Spinal cord (tissue), 10 donors: ENCODE measurements at places on chromosomes 12 and 14.
A peak's percentile ranks its signal among the peaks of the same experiment; 100 is the strongest.

- no peak for DNase-seq
Measured at GRCh38 chr14:69262516-69262915, 2.6 kb downstream of the GALNT16 start.

- no peak for DNase-seq
Measured at GRCh38 chr14:102793531-102794328, 16.5 kb downstream of the TRAF3 start.

DNA sequence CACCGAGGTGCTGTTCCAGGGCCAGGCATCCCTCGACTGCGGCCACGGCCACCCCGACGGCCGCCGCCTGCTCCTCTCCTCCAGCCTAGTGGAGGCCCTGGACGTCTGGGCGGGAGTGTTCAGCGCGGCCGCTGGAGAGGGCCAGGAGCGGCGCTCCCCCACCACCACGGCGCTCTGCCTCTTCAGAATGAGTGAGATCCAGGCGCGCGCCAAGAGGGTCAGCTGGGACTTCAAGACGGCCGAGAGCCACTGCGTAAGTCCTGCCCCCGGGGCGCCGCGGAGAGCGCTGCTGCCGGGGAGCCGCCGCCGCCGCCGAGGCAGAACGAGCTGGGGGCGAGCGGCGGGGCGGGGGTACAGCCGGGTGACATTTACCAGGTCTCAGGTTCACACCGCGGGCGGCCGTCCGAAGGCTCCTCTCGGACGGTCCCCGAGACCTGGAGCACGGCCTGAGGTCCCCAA is 1.4 kb downstream of the PLXNC1 start:
- peak; percentile 86 for DNase-seq

- DNase-seq, result no peak
Measured at GRCh38 chr12:13471471-13471870, 274.9 kb downstream of the EMP1 start.

DNA sequence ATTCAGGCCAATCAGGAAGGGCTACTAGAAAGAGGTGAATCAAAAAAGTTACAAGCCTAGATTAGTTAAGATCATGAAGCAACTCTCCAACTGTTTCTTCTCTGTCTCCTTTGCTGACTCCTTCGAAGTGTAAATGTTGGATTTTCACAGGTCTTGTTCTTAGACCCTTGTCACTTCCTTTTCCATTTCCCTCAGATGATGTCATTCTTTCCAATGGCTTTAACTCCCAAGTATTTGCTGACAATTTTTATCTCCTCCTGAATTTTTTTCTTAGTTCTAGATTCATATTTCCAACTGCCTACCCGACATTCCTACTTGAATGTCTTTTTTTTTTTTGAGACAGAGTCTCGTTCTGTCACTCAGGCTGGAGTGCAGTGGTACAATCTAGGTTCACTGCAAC is 10.8 kb downstream of the GAS2L3 start:
- no peak for DNase-seq

DNA sequence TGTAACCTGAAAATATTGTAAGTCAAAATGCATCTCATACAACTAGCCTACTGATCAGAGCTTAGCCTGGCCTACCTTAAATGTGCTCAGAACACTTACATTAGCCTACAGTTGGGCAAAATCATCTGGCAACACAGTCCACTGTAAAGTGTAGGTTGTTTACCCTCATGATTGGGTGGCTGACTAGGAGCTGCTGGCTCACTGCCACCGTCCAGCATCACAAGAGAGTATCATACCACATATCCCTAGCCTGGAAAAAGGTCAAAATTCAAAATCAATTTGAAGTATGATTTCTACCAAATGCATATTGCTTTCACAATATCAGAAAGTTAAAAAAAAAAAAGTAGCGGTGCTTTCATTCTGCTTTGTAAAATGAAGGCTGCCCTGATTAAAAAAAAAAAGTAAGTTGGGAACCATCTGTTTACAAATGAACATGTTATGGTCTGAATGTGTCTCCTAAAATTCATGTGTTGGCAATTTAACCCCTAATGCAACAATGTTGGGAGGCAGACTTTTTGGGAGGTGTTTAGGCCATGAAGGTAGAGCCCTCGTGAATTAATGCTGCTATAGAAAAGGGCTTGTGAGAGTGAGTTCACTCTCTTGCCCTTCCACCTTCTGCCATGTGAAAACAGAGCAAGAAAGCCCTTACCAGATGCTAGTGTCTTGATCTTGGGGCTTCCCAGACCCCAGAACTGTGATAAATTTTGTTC is 211.8 kb downstream of the PPM1H start:
- DNase-seq, result no peak

DNA sequence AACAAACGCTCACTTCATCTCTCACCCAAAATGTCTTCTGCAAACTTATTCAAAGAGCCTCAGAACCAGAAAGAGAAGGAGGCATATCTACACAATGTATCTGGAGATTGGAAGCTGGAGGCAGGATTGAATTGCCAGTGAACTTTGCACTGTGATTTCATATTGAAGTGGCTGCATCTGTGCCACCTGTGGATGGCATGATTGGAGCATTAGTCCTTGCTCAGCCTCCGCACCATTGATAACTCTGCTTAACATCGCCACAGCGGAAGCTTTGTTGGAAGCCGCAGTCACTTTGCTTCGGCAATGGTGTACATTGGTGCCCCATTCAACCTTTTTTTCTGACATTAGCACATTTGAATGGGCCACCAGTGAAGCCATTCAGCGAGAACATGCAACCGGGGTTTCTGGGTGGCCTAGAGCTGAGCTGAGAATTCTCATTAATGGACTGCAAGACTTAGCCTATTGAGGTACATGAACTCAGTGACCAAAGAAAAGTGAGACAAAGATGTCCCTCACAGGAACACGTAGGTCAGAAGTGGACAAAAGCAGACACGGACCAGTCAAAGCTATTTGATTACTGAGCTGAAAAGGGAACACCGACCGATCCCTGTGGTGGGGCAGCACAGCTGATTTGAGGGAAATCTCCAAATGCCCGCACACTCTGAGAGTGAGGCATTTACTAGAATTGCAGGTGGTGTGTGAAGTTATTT is 130.4 kb downstream of the BRMS1L start:
- DNase-seq, result no peak

- DNase-seq, result peak; percentile 63
Measured at GRCh38 chr14:51283402-51284085, 43.5 kb downstream of the TMX1 start.

DNA sequence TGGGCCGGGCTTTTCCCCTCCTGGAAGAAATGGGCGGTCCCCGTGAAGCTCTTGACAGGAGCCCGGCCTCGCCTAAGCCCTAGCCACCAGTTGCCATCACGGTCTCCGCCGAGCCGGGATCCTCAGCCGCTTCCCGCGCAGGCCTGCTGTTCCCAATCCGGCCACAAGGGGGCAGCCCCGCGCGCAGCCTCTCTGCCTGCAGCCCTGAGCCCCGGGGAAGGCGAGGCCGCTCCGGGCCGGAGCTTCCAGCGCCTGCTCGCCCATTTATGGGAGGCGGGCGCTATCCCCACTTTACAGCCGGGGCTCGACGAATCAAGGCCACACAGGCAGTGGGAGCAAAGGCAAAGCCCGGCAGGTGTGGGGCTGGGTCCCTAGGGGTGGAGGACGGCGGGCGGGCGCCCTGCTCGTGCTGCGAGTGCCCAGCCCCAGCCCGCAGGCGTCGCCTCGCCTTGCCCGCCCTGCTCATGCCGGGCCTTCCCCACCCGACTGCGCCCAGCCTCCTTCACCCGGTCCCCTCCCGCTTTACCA is 61.5 kb downstream of the LGMN start:
- no peak for DNase-seq

DNA sequence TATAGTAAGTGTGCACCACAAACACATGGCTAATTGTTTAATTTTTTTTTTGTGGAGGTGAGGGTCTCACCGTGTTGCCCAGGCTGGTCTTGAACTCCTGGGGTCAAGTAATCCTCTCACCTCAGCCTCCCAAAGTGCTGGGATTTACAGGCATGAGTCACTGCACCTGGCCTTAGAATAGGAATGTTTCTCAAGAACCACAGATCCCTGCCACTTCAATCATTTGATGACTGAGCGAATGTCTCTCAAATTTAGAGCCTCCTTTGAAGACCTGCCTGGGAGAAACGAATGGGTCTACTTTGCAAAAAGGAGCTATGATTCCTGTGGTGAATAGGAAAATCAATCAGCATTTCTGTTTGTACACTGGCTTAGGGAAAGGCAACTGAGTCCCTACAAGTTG is 33.5 kb upstream of the CHST11 start:
- no peak for DNase-seq

DNA sequence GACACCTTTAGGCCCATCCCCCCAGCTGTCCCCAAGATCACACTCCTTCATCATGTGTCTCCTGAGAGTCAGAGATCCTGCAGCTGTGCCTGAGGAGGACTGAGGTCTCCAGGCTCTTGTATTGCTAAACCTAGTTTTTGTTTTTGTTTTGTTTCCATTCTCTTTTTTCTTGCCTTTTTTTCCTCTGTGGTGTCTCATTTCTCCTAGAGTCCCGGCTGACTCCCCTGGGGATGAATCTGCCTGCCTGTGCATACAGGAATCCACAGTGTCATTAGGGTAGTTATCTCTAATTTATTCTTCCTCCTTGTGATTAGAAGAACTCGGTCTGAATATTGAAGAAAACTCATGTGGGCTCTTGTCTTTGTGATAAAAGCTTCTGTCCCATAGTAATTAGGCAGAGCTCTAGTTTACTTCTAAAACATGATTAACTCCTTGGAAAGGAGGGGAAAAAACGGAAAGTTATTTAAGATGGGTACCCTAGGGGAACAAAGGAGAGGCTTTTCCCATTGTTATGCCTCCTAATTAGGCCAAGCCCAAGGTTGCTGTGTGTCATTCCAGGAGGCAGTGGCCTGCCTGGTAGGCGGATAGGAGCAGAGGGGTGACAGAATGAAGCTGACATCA is 343.2 kb downstream of the ZFP36L1 start:
- no peak for DNase-seq

- no peak for DNase-seq
Measured at GRCh38 chr12:106753526-106753925, 21.0 kb upstream of the RIC8B start.

- peak; percentile 32 for DNase-seq
Measured at GRCh38 chr12:54294152-54294952, 6.5 kb downstream of the NFE2 start.

DNA sequence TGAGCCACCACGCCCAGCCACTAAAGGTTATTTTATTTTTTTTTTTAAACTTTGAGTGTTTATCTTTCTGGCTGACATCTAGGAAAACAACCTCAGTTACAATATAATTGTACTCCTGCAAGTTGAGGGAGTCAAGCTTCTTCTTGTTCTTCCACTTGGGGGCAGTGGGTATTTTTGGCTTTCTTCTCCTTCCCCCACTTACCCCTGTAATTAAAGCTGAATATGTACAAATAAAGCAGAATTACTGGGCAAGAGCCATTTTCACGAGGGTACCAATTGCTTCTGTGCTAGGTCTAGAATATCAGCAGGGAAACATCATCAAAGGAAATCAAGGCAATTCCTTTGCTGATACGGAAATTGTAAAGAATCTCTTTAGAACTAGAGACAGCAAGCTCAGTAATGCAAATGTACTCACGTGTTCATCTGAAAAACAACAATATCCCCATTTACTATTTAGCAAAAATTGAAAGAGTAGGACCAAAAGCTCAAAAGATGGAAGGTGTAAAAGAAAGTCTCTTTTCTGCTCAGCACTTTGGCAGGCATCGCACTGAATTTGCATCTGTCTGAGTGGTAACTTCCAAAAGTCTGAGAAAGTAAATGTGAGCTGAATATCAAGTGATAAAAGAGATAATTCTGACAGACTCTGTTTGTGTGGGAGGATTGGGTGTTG is 72.8 kb downstream of the TAOK3 start:
- DNase-seq, result peak; percentile 52

DNA sequence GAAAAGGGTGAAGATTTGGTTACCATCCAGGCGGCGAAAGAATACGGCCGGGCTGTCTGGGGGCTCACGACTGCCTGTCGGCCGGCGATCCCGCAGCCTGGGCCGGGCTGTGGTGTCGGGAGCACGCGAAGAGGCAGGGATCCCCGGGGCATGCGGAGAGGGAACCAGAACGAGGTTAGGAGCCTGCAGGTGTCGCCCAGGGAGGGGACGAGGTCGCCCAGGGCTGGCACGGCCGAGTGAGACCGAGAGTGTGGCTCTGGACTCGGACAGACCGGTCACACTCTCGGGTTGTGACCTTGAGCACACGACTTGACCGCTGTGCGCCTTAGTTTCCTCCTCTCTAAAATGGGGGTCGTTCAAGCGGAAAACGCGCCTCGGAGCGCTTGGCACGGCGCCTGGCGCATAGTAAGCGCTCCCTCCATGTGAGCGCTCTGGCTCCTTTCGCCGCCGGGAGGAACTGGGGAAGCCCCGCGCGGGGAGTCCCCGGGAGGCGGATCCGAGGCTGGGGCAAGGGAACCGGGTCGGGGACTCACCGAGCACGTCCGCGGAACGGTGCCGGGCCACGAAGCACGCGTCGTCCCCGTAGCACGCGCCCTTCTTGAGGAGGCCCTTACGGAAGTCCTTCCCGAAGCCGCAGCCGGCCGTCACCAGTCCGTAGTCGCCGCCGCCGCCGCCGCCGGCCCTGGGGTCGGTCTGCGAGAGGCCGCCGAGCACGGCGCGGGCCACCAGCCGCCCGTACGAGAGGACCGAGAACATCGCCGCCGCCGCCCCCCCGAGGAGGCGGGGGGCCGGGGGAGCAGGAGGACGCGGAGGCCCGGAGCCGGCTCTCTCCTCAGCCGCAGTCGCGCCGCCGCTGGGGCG is 612 bp downstream of the PPTC7 start:
- DNase-seq, result no peak

DNA sequence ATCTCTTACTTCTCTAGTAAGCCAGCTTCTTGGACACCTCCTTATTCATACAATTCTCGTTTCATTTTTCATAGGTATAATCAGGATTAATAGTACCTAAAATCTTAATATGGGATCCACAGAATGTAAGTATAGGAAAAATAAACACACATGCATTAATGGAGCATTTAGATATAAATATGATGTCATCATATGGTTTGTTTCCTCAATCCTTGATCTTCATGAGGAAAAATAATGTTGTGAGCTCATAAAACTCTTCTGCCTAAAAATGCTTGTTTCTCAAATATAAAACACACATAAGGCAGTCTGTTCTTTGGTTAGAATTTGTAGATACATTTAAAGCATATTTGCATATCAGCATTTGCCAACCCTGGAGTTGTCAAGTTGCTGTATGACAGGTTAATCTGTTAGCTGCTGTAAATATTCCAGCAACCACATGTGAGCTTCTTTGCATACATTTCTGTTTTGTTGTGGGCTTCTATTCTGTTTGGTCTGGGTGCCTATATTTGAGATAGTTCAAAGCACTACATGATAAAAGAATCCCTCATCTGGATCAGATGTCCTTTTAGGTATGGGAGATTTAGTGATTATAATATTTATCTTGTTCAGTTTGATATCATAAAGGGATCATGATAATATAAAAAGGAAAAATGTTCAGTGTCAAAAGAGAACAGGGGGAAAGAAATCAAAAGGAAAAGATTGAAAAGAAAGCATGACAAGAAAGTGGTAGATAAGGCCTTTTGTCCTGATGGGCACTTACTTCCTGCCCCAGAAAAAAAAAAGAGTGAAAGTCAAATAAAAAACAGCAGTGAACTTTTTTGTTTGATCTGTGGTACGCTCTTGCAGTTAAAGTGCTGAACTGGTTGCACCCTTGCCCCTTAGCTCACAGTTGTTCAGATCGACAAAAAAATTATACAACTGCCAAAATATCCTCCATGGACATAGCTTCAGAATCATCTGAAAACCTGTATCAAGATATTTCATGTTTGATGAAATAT is 68.6 kb downstream of the ACSS3 start:
- DNase-seq, result no peak
